ENCODE measurements at places on chromosomes 1 and 21.

DNA sequence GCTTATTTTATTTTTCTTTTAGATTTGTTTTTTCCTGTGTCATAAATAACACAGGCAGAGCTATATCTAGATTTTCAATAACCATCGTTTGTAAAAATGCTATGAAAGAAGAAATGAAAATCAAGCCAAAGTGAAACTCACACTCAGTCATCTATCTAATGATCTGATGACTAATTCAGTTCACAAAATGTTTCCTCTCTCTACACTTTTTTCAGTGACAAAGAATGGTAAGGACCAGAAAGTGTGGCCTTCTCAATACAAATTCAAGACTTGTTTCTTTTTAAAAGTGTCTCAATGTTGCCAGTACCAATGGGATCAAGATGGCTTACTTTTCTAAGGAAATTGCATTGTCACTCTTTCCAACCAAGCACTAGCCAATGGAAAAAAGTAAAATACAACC, 282.8 kb upstream of the PKN2 start:
- no peak for DNase-seq

DNA sequence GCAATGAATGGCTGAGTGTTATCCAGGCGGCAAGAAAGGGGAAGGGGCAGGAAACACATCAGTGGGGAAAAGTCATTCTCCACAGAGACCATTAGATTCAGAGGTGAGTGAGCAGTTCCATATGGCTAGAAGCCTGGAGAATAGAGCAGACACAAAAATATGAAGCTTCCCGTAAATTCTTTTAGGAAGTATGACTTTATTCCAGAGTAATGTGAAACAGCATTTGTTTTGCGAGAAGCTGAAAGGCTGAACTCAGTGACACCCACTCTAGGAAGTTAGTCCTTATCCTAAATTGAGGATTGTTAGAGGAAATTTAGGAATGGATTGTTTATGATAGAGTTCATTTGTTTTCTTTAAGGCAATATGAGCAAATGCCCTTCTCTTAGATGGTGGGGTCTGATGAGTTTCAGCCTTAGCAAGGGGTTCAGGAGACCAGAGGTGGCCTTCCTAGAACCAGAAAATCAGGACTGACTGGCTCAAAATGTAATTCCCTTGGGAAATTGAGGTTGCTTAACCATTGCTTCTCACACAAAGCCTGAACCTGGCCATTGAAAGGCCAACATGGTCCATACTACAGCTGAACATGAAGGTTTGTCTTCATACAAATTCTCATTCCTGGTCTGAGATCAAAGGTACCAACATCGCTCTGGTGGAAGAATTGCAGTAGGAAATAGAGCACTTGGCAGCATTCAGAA, 167.5 kb downstream of the TPR start:
- DNase-seq, result no peak

DNA sequence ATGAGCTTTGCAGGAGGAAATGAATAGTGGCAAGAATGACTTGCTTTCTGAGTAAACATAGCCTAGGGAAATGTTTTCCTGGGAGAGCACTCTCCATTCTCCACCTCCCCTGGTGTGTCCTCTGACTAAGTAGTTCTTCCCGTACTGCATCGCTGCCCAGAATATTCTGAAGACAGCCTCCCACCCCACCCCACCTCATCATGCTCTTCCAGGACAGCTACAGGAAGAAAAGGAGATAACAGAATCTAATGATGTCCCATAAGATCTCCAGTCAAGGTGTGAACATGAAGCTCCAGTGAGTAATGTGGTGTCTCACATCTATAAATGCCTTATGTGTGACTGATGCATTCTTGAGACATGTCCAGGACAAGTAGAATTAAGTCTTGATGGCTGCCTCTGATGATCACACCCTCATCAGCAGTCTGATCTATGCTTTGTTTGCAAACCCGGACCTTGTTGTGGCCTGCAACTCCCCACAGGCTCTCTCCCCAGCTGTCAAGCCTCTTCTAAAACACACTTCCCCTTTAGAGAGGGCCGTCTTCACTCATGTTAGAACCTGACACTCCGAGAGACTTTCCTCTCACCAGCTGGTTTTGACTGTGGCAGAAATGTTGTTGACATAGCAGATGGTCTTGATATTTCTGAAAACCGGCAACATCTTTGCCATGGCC, 183.0 kb downstream of the CYYR1 start:
- peak; percentile 96 for DNase-seq

- no peak for DNase-seq
Measured at GRCh38 chr1:204260601-204261197, 46.9 kb upstream of the GOLT1A start.

DNA sequence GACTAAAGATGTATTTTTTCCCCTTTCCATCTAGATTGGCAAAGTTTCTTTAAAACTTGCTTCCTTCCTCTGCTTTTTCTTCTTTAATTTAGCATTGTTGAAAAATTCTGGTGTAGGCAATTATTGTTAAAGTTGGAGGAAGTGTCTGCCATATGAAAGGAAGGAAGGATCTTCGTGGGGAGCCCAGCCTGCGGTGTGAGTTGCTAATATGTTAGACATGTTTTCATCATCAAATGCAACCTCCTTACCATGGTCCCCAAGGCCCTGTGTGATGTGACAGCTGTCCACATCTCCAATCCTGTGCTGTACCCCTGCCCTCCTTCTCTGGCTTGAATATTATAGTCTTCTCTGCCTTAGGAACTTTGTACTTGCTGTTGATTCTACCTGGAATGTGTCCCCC, 81.0 kb upstream of the ZBTB18 start:
- DNase-seq, result no peak

GRCh38 chr1:240962086-240962485, 350.1 kb upstream of the GREM2 start:
- no peak for DNase-seq

GRCh38 chr21:45618287-45618686, 25.2 kb upstream of the PCBP3 start:
- DNase-seq, result no peak

GRCh38 chr21:26773058-26773457, 72.2 kb downstream of the ADAMTS1 start:
- DNase-seq, result no peak

GRCh38 chr1:79259390-79260336, 253.1 kb upstream of the ADGRL4 start:
- no peak for DNase-seq

- DNase-seq, result peak; percentile 78
Measured at GRCh38 chr1:6438047-6438525, 13.5 kb downstream of the ESPN start.

GRCh38 chr1:24503870-24504523, 1.4 kb downstream of the RCAN3 start:
- peak; percentile 46 for DNase-seq

GRCh38 chr1:198741744-198742143, 102.9 kb downstream of the PTPRC start:
- DNase-seq, result no peak

DNA sequence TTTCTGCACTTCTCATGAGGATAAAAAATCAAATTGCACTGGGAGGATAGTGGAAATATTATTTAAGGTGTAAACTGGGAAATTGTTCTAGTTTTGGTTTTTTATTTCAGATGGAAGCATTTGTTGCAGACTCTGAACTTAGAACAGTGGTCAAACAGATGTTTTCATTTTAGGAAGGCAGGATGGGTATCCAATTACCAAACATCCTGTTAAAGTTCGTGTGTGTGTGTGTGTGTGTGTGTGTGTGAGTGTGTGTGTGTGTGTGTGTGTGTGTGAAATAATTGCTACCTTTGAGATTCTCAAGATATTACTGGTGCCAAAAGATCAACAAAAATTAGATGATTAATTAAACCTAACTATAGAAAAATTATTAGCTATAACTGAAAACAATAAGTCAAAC, 24.3 kb upstream of the DUSP10 start:
- DNase-seq, result no peak

DNA sequence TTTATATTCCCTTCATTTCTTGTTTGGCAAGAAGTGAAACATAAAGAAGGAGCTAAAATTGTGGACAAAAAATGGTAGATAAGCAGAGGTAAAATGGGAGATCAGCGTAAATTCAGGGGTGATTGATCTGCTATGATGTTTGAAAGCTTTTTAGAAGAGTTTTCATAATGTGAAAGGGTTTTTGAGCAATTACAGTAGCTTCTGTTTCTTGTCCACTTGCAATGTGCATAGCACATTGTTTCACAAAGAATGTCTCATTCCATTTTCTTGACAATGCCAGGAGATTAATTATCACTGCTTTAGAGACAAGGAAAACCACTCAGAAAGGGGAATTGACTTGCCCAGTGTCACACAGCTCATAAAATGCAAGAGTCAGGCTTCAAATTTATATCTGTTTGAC, 65.9 kb upstream of the PLPPR4 start:
- no peak for DNase-seq
